ENCODE measurements at places on chromosomes 1 and 21. TPM values are rescaled to one million over a fixed set of nuclear protein-coding genes. Genes with fewer than 3 reads are reported as not detected.

Gene DVL1
- total RNA-seq: 48.4 TPM

Gene F3
- total RNA-seq: 59.4 TPM

Gene ANGPTL1
- total RNA-seq: 8.8 TPM

Gene HSF2BP
- total RNA-seq: 1.7 TPM

Gene MARK1
- 0.14 TPM for total RNA-seq

Gene APCS
- not detected for total RNA-seq

Gene SEC16B
- total RNA-seq: 1.7 TPM

Gene ADPRS
- total RNA-seq: 20.6 TPM

Gene DENND2C
- 1.4 TPM for total RNA-seq

Gene ADAM30
- total RNA-seq: not detected

Gene PPIAL4G
- not detected for total RNA-seq

Gene FAM167B
- 0.83 TPM for total RNA-seq

Gene UBL4B
- not detected for total RNA-seq

Gene FALEC
- total RNA-seq: 0.18 TPM

Gene DIO1
- total RNA-seq: not detected

Gene CDA
- total RNA-seq: 0.85 TPM
